C1 segment of cervical spinal cord (tissue), 14 donors: ENCODE measurements at places on chromosomes 1 and 21.
A peak's percentile ranks its signal among the peaks of the same experiment; 100 is the strongest.

DNA sequence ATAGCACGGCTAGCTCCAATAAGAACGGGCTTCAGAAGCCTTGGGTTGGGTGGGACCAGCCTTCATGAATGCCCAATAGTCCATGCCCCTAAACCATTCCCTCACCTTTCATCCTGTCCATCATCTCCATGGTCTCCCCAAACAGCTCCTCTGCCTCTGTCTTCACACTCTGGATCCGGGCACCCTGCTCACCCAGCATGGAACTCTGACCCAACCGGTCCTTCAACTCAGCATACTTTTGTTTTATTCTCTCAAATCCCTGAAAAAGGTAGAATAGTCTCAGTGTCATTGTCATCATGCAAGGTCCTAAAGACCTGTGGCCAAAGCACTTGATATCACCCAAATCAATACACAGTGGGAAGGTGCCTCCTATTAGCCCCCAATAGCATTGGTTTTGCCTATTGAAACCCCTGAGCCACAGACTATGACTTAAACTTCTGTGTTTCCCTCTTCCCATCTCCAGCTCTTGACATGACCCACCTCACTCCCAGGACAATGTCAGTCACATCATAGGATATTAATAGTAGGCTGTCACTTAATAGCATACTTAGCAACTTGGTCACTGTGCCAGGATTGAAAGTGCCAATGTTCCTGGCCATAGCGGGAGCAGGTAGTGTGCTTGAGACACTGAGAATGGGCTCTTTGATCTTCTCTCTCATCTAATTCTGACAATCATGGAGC, 33.0 kb downstream of the CAMK1G start:
- no peak for DNase-seq

DNA sequence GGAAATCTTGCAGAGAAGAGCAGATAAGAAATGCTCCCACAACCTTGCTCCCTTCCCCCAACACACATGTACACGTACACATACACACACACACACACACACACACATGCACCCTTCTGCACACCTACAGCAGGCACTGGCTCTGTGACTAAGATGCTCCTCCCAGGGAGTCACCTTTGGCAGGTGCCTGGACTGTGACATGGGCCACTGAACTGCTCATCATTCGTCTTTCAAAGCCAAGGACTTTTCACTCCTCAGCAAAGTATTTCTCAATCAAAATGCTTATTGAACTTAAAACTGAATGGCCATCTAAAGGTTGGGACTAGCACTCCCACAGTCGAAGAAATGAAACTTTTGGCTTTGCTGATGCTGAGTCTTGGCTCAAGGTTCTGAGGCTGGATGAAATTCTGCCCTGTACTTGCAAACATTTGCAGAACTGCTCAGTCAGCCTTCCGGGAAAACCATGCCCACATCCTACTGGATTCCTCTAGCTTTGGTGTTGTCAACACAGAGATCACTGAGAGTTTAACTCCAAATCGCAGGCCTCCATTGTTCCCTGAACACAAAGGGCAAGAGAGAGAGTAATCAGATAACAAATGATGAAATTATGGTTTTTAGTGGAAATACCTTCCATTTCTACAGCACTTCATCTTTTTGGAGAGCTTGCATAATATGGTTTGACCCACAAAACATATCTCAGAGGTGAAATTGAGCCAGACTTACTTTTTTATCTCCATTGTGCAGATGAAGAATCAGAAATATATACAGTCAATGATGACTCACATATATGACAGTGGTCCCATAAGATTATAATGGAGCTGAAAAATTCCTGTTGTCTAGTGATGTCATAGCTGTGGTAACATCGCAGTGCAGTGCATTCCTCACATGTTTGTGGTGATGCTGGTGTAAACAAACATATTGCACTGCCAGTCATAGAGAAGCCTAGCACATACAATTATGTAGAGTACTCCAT, 72.4 kb upstream of the BCAR3 start:
- DNase-seq: no peak

GRCh38 chr1:111734856-111735255, 4.3 kb downstream of the INKA2 start:
- DNase-seq: no peak

- no peak for DNase-seq
Observed at GRCh38 chr21:34933609-34934335, 115.3 kb downstream of the RUNX1 start.

GRCh38 chr1:8303141-8303540, 14.8 kb upstream of the SLC45A1 start:
- DNase-seq: no peak

GRCh38 chr1:22806584-22806983, 95.9 kb downstream of the EPHB2 start:
- DNase-seq: peak; percentile 69

DNA sequence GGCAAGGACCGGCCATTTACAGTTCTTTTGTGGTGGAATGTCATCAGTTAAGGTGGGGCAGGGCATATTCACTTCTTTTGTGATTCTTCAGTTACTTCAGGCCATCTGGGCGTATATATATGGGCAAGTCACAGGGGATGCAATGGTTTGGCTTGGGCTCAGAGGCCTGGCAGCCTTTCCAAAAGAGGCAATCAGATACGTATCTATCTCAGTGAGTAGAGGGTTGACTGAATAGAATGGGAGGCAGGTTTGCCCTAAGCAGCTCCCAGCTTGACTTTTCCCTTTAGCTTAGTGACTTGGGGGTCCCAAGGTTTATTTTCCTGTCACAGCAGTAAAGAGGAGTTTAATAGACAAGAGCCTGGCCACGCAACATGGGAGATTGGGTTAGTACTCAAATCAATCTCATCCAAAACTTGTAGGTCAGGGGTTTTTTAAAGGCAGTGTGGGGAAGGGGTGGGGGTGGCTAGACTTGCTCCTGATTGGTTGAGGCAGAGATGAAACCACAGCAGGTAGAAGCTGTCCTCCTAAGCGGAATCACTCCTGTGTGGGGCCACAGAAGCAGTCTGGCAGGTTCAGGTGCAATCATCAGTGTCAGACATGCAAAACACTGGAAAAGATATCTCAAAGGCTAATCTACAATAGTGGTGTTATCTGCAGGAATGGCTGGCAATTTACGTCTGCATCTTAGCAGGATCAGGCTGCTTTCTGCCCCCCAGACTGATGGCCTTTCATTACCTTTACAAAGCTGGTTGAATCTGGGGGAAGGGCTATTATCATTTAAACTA, 112.9 kb downstream of the TLR5 start:
- no peak for DNase-seq

- DNase-seq: no peak
Observed at GRCh38 chr1:172321451-172321850, 99.0 kb upstream of the C1orf105 start.

GRCh38 chr1:244496186-244496585, 35.1 kb downstream of the CATSPERE start:
- DNase-seq: no peak

- DNase-seq: no peak
Observed at GRCh38 chr1:111085676-111086075, 54.2 kb downstream of the DRAM2 start.

DNA sequence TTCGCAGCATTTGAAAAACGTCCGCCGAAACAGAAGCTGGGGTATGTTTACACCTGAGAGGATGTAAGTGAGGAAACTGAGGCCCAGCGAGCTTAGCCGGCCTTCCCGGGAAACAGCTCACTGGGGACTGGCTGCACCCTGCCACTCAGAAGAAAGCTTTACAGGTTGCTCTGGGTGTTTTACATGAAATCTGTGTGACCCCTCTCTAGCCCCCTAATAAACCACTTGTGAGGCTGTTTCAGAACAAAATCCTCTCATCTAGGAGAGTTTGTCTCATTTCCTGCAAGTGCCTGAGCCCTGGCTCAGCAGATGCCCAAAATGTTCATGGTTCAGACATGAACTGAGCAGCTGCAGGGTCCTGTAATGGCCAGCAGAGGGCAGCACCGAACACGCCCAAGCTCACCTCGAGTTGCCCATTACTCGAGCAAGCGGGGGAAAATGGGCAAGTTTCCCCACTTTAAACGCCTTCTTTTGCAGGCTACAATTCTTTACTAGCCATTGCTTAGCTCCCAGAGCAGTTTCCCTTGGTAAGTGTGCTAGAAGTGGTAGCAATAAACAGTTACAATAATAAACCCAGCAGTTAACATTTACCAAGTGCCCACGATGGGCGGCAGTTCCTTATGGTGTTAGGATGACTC, 76.4 kb downstream of the FHAD1 start:
- peak; percentile 11 for DNase-seq

GRCh38 chr1:170010443-170010842, 64.1 kb downstream of the KIFAP3 start:
- DNase-seq: no peak

GRCh38 chr1:93554883-93555872, 107.3 kb downstream of the FNBP1L start:
- no peak for DNase-seq

GRCh38 chr1:234901491-234902049, 227.1 kb downstream of the TOMM20 start:
- no peak for DNase-seq

DNA sequence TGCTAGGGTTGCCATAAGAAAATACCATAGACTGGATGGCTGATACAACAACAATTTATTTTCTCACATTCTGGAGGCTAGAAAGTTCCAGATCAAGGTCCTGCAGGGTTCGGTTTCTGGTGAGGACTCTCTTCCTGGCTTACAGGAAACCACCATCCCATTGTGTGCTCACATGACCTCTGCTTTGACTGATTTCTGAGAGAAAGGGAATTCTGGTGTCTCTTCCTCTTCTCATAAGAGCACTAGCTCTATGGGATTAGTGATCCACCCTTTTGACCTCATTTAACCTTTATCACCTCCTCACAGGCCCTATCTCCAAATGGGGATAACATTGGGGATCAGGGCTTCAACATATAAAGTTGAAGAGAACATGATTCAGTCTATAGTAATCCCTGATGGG, 47.5 kb downstream of the MRPL39 start:
- DNase-seq: no peak

DNA sequence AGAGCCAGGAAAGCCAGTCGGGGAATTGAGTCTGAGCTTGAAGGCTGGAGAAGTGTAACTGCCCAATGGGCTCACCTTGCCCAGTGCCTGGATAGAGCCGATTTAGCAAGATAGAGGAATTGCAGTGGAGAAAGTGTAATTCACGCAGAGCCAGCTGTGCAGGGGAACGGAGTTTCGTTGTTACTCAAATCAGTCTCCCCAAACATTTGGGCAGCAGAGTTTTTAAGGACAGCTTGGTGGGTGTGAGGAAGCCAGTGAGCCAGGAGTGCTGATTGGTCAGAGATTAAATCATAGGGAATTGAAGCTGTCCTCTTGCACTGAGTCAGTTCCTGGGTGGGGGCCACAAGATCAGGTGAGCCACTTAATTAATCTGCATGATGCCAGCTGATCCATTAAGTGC, 28.4 kb upstream of the NLRP3 start:
- no peak for DNase-seq

DNA sequence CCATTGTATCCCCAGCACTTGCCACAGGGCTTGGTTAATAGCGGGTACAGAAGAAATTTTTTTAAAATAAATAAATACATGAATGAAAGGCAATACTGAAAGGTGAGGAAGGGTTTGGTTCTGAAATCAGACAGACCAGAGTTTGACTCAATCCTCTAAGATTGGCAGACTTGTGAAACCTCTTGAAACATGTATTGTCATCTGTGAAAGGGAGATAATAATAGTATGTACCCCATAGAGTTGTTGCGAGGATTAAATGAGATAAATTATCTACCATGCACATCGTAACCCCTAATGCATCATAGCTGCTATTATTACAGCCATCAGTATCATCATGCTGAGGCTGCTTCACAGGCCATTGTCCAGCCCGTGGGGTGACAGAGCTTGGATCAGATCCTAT, 41.4 kb downstream of the S1PR1 start:
- DNase-seq: no peak

DNA sequence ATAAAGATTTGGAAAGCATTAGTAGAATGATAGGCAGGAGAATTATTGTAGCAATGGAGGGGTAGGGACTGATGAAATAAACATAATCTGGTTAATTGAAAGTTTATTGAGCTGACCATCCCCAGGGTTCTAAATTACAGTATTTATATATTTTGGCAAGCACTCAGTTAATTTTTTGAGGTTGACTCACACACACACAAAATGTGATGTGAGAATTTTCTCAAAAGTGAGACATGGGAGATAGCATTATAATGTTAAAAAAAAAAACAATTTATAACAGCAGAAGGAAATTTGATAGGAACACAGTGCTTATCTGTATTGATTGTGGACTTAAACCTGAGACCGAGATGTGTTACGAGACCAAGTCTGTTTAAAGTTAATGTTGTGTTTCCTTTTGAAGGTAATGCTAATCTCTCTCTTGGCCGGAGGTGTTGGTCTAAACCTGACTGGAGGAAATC, 24.6 kb downstream of the TRIM45 start:
- no peak for DNase-seq

DNA sequence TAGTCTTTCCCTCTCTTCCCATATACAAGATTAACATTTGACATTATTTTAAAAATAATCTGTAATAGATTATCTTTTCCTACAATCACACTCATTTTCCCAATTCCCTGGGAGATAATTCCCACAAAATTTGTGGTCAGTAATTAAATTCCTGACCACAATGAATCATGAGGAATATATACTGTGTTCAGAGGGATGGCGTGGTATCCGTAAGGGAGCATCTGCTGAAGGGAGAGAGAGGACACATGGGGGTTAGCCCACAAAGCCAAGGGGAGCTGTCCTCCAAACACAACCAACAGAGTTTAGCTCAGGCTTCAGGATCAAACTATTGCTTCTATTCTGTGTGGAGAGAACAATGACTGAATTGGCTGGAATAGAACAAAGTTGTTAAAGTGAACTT, 57.1 kb upstream of the PPP2R5A start:
- no peak for DNase-seq
